ENCODE measurements at places on chromosomes 16 and 17.

- DNase-seq: no peak
Measured at GRCh38 chr17:59669411-59669810, 37.8 kb downstream of the PTRH2 start.

- DNase-seq: no peak
Measured at GRCh38 chr16:6633456-6633855, 699.2 kb upstream of the RBFOX1 start.

DNA sequence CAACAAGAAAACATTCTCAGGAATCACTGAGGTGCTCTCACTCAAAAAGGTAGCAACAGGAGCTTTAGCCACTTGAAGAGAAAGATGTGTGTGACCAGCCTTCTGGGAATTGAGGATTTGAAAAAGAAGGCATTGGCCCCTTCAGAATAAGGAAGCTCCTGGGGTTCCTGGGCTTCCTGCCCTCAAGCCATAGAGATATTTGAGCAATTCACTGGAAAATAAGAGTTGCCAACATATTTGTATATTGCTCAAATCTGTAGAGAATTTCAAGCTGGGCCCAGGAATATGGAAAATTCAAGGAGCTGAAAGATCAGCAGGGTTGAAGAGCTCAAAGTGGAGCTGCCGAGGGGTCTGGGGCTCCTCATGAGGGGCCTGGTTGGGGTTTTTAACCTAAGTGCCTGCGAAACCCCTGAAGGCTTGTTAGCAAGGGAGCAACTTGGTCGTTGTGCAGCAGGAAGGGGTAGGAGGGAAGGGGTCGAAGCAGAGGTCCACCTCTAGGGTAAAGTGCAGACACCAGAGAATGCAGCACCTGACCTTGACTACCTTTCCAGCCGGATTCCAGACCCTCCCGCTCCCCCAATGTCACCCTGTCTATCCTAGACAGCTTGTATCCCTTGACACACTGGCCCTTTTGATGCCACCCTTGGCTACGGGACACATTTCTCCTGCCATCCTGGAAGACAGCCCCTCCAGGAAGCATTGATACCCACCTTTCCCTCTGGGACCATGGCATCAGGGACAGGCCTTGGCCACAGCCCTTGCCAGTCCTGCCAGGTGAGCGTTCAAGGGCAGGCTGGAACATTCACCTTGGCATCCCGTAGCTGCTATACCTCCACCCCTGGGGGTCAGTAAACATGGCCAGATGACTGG, 67.6 kb upstream of the SREBF1 start:
- DNase-seq: no peak

DNA sequence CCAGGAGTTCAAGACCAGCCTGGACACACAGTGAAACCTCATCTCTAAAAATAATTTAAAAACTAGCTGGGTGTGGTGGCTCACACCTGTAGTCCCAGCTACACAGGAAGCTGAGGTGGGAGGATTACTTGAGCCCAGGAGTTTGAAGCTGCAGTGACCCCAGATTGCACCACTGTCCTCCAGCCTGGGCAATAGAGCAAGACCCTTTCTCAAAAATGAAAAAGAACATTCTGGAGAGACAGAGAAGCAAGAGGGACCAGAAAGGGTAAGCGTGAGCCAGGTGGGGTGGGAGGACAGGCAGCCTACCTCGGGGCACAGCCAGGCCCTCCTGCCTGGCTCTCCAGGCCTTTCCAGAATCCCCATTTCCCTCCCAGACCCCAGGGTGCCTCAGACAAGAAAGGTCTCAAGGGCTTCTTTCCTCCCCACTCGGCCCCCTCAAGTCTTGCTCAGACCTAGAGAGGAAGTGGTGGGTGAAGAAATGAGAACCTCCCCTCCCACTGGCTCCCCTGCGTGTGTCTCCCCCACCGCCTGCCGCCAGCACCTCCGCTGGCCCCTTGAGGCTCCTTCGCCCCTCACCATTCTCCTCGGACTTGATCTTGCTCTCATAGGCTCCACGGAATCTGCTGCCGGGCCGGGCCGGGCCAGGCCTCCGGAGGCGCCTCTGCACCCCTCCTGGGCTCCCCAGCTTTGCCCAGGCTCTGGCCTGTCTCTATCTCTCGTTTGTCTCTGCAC, 503 bp downstream of the C16orf54 start:
- no peak for DNase-seq

DNA sequence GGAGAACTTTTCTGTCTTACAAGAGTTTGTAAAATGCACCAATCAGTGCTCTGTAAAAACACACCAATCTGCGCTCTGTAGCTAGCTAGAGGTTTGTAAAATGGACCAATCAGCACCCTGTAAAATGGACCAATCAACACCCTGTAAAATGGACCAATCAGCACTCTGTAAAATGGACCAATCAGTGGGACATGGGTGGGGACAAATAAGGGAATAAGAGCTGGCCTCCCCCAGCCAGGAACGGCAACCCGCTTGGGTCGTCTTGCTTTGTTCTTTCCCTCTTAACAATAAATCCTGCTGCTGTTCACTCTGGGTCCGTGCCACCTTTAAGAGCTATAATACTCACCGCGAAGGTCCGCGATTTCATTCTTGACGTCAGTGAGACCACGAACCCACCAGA, 18.5 kb upstream of the KCNG4 start:
- no peak for DNase-seq
